ENCODE measurements at places on chromosomes 6 and 20.

DNA sequence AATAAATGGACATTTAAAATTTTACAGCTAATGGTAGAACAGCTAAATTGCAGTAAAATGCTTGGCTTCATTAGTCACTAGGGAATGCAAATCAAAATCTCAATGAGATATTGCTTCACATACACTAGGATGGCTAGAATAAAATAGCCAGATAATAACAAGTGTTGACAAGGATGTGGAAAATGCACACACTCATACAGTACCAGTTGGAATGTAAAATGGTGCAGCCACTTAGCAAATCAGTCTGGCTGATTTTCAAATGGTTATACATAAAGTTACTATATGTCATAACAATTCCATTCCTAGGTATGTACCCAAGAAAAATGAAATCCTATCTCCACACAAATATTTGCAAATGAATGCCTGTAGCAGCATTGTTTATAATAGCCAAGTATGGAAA lies 452.1 kb downstream of the HDGFL1 start:
- no peak for DNase-seq

DNA sequence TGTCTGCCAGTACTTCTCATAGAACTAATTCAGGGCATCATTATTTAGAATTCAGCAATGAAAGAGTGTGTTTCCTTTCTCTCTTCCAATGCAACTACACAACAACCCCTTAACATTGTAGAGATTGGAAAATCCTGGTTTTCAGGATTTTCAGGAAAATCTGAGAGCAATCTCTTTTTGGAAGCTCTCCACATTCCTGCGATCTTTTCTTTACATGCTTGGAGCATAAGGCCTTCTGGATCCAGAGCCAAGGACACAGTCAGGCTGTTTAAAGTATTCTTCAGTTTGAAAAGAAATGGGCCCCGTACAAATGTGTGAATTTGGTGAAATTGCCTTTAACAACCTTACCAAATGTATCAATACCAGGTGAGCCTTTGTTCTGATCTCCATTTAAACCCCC lies 469.7 kb downstream of the PKHD1 start:
- DNase-seq = no peak

DNA sequence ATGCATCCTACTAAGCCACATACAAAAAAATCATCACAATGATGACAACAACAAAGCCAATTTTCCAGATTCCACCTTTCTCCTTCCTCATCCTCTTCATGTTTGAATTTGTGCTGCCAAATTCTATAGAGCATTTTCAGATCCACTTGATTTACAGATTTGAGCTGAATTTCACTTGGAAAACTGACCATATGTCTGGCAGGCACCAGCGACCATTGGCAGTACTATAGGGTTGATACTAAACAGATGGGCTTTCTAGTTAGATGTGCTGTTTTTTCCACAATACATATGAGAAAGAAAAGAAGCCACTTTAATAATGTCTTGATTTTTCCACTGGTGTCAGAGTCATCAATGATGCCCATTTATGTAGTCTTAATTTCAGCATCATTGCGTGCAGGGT lies 127.0 kb downstream of the PHACTR3 start:
- DNase-seq = peak; percentile 82

DNA sequence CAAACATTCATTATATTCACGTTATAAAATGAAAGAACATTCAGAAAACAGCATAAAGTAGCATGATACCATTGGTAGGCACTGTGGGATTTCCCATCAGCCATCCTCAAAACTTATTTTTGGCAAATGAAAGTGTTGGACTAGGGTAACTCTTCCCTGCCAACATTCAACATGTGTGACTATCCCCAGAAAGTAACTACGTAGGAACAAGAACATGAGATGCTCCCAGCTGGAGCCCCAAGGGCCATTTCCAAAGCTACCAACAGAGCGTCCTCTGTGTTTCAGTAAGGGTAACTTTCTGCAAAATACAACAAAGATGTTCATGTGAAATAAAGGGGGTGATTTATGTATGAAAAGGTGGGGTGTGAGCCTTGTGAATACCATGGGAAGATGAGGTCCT lies 28.4 kb upstream of the PTPN1 start:
- no peak for DNase-seq

- no peak for DNase-seq
These were observed 27.9 kb upstream of the ZBP1 start for GRCh38 chr20:57647933-57648785.

DNA sequence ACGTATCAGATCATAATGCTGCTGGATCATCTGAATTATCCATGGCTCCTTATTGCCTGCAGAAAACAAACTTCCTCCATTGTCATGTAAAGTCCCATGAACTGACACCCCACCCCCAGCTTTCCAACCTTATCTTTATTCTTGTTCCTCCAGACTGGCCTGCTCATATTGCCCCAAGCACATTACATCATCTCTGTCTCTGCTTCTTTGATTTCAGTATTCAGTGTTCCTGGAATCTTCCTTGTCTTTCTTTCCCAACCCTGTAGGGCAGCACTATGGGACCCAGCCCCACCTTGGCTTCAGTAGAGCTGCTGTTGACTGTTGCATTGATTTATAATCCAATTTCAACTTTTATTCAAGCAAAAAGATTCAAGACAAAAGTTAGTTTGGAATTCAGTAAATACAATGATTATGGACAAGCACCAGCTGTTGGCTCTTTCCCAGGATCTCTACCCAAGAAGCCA lies 187.5 kb upstream of the ECI2 start:
- DNase-seq = no peak

All from cerebellar cortex (tissue), 1 donor.